CD4-positive, alpha-beta T cell treated with Interleukin-17A for 1 hour (primary cell): ENCODE measurements at places on chromosomes 5 and 9.

DNA sequence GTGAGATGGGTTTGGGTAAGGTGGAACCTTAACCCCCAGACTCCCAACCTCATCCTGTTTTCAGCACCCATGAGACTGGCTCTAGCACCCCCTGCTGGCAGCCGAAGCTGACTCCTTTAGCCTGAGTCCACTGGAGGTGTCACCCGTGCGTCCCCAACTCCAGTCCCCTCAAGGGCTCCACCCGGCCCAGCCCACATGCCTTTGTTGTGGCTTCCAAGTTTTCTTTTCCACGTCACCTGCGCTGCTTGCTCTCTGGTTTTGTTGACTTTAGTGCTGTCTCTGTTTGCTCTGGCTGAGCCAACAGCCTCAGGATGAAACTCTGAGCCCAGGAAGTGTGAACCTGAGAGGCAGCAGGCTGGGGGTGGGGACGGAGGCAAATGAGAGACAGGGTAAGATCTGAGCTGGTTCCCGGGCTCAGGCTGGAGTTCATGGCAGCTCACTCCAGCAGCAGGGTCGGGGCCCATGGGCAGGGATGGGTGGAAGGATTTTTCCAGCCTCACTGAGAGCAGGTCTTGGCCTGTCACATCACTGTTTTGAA, 13.2 kb upstream of the AQP7 start:
- DNase-seq, result peak; percentile 93

GRCh38 chr5:135269199-135269598, 129.8 kb downstream of the MACROH2A1 start:
- DNase-seq, result no peak

GRCh38 chr5:61416420-61416819, 84.4 kb downstream of the ZSWIM6 start:
- DNase-seq, result no peak

GRCh38 chr9:121380846-121381245, 10.8 kb upstream of the STOM start:
- no peak for DNase-seq

- DNase-seq, result peak; percentile 82
These were observed 54.9 kb downstream of the USP20 start for GRCh38 chr9:129889941-129890717.

DNA sequence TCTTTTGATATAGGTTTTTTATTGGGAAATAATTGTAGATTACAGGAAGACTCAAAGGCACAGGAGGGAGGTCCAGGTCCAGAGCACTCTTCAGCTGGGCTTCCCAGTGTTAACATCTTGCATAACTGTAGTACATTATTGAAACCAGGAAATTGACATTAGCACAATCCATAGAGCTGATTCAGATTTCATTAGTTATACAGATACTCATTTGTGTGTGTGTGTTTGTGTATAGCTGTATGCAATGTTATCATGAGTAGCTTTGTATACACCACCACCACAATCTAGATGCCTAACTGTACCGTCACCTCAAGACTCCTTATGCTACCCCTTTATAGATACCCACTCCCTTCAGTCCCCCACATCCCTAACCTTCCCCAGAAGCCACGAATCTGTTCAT, 47.9 kb downstream of the SLC36A1 start:
- no peak for DNase-seq

- no peak for DNase-seq
These were observed 25.2 kb upstream of the SYNPO start for GRCh38 chr5:150615141-150615699.

DNA sequence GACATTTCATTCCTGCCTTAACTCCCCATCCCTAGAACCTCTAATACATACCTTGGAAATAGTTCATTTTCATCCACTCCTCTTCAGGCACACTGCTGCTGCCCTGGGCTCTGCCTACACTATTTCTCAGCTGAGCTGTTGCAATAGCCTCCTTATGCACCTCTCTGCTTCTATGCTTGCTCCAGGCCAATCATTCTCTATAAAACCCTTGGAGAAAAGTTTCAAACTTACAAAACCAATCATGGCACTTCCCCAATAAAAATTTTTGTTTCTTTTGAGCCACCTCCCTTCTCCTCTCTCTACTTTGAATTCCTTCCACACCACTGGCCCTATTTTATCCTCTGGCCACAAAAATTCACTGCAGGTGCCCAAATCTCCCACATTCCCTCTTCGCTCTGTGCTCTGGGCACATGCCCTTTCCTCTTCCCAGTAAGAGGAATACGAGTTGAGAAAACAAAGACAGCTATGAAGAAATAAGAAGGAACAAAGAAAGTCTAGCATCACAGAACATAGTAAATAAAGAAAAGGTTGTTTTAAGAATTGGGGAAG, 301.4 kb downstream of the ELAVL2 start:
- no peak for DNase-seq

GRCh38 chr9:4541856-4542255, 51.6 kb downstream of the SLC1A1 start:
- no peak for DNase-seq

DNA sequence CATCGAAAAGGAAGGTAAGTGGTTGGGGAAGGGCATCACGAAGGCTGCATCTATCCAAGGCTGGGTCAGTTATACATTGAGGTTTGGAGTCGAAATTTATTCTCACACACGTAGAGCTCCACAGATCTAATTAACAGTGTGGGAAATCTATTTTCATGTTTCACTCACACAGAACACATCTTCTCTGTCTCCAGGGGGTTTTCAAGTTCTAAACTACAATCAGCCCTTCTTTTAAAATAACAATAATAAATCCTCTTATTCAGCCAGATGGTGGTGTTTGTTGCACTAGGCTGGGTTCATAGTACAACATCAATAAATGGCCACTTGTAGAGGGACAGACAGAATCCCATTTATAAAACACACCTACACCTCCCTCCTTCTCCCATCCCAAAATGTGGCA, 174.5 kb upstream of the KLF9 start:
- no peak for DNase-seq

DNA sequence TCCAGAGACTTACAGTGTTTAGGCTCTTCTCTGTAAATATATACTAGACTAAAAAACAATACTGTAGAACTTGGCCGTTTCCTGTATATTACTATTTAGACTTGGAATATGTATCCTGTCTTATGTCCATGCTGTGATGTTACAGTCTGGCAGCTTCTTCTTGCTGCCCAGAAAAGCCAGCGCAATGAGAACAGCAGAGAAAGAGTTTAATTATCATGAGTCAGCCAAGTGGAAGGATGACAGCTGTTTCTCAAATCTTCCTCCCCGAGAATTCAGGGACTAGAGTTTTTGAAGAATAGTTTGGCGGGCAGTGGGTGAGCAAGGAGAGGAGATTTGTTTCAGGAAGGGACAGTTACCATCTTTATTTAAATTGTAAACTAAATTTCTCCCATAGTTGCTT, 37.5 kb downstream of the NAA35 start:
- DNase-seq, result no peak

GRCh38 chr5:11531811-11532555, 372.3 kb downstream of the CTNND2 start:
- no peak for DNase-seq

GRCh38 chr5:110027527-110028322, 338.0 kb downstream of the MAN2A1 start:
- no peak for DNase-seq

GRCh38 chr5:31783086-31783645, 144.2 kb downstream of the PDZD2 start:
- no peak for DNase-seq

GRCh38 chr5:34790069-34790468, 48.9 kb upstream of the TTC23L start:
- no peak for DNase-seq

GRCh38 chr9:27421577-27421976, 102.5 kb upstream of the IFNK start:
- no peak for DNase-seq

DNA sequence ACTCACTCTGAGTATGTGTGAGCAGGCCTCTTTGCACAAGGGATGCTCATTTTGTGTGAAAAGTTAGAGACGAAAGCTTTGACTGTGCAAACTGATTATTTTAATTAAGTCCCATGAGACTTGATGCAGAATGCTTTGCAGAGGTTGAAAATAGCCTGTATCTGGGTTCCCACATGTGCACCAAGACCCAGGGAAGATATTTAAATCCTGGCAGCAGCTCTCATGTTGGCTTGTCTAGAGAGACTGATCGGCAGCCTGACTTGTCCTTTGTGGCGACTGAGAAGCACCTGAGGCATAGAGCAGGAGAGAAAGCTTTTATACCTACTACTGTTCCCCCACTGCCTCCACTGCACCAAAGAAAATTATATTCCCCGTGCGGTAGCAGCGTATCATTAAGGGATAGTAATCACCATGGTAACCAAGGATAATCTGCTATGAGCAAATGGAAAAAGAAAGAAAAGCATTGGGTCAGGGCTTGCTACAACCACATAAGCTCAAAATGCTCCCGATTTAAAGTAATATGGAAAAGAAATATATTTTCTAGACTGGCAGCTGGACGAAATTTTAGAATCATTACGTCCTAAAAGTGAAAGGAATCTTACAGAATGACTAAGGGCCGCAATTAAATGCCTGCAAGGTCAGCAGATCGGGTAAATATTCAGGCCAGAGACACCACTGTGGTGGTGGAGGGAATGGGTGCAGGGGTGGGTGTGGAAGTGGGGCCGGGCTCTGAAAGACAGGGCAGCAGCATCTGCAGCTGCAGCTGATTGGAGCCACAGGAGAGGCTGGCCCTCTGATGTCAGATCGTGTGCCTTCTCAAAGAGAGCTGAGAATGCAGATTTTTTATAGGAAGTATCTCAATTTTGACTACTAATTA, 135.3 kb upstream of the EPB41L4A start:
- no peak for DNase-seq

DNA sequence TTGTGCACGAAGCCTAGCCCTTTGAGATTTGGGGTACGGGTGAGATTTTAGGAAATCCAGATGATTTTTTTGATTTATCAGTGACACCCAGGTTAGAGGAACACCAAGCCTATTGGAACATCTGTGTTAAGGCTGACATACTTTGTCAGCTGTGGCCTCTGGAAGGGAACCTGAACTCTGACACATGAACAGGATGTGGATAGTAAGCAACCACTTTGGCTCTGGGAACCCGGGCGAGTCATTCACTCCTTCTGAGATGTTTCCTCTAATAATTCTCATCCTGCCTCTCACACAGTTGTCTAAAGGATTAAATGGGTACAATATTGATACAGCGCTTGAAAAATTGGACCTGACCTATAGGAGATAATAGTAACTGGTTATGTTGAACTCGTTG, 67.8 kb downstream of the FGF1 start:
- DNase-seq, result no peak

- no peak for DNase-seq
These were observed 226.9 kb upstream of the C9orf72 start for GRCh38 chr9:27800159-27800558.

GRCh38 chr5:151694035-151694485, 7.3 kb upstream of the SPARC start:
- DNase-seq, result no peak

GRCh38 chr9:118222375-118222774, 518.2 kb downstream of the TLR4 start:
- no peak for DNase-seq

- DNase-seq, result no peak
These were observed 1.7 kb upstream of the DPH7 start for GRCh38 chr9:137580209-137580953.

DNA sequence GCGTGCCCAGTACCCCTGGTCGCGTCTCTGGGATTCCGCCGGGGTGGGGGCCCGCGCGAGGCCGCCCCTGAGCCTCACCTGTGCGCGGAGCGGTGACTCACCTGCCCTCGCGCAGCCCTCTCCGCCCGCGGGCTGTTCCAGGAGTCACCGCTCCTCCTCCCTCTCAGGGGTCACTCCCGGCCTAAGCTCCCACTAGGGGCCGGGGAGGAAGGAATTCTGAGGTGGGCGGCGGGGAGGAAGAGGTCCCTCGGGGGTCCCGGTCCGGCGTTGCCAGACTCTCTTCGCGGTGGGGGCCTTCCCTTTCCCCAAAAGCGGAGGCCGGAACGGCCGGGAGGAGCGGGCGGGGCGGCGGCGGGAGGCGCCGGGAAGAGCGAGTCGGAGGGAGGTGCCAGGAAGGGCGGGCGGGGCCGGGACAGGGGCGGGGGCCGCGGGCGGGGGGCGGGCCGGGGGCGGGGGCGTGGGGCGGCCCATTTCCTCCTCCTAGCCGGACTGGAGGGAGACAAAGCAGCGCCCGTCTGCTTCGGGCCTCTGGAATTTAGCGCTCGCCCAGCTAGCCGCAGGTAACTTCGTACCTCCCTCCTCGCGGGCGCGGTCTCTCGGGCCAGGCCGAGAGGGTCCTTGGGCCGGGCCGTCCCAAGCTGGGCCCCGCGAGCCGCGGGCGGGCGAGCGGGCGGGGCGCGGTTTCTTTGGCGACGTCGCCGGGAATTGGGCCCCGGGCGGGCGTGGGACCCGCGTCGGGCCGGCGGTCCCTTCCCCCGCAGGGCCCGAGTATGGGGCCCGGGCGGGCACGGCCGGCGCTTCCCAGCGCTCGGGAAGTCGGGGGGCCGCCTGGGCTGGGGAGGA, at the start of gene CTNNA1:
Gene CTNNA1, plus strand, starts transcription at position 475 of the 843 bp plus-strand sequence. CDS start 28,500 bp downstream, outside the sequence.
- peak; percentile 65 for DNase-seq

DNA sequence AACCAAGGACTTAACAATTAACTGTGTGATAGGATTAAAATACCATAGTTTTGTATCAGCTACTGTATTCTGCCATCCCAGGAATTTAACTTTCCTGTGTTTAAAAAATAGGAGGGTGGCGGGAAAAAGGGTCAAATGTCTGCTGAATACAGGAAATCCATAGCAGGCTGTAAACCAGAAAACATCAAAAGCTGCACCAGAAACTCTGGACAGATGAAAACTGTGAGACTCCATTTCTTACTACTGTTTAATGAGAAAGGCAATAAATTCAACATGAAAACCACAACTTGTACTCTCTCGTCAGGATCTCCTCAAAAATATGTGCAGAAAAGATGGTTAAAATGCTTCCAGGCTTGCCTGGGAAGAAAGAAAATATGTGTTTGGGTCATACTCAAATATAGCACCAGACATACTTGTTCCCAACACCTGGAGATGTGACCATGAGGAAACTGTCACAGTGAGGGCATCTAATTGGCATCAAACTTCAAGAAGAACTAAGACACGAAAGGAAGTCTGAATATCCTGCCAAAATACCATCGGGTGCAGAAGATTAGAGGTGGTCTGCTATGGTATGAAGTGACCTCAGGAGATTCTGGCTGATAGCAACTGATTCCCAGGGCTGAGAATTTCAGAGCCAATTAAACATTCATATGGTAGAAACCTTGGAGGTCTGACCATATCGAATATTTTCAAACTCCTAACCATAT, 164.7 kb upstream of the TARS1 start:
- no peak for DNase-seq
